Foreskin fibroblast (primary cell): ENCODE measurements at places on chromosomes 3 and 15.
A peak's percentile ranks its signal among the peaks of the same experiment; 100 is the strongest.

- no peak for DNase-seq
These were observed 437.7 kb downstream of the DIPK2A start for GRCh38 chr3:144409319-144409718.

GRCh38 chr15:99305761-99306505, 54.7 kb downstream of the LRRC28 start:
- peak; percentile 57 for DNase-seq

GRCh38 chr3:43838877-43839276, 148.1 kb downstream of the ABHD5 start:
- no peak for DNase-seq

GRCh38 chr15:68558318-68559305, 20.2 kb upstream of the CORO2B start:
- DNase-seq: no peak

DNA sequence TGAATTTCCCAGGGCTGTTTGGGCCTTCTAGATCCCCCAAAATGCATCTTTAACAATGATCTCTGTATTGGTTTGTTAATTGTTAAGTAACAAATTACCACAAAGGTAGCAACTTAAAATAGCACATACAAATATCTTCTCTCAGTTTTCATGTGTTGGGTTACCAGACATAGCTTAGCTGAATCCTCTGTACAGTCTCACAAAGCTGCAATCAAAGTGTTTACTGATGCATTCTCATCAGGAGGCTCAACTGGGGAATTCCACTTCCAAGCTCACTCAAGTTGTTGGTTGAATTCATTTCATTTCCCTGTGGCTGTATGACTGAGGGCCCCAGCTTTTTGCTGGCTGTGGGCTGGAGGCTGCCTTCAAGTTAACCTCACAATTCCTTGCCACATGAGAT, 297.6 kb downstream of the RPLP1 start:
- no peak for DNase-seq

DNA sequence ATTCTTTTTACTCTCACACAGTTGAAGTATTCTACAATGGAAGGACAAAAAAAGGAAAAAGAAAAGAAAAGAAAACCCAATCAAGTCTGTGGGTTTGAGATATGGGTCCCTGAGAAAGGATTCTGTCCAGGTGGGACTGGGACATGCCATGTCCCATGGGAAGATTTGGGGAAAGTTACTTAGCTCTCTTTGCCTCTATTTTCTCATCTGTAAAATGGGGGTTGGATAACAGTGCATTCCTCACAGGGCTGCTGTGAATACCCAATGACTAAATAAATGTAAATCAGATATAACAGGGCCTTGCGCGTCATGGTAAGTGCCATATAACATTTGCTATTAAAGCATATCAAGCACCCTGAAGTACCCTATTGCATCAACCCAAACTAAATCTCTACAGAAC, 105.7 kb downstream of the CPN2 start:
- DNase-seq: no peak

DNA sequence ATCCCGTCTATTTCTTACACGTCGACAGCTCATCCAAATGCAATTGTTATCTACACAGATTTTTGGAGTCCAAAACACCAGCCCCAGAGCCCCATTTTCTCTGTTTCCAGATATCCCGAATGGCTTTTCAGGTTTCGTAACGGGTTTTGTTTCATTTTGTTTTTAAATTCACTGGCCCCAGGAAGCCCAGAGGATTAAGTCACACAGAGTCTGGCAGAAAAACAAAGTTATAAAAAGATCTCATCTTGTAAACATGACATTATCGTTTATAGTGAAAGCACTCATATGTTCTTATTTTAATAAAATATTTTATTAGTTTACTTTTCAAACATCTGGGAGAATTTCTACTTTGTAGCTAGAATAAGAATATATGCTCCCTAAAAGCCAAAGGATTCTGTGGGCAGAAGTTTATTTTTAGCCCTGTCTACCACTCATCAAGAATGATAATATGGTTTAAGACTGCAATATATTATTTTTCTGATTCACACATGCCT, 149.3 kb upstream of the SLC2A2 start:
- DNase-seq: peak; percentile 58

DNA sequence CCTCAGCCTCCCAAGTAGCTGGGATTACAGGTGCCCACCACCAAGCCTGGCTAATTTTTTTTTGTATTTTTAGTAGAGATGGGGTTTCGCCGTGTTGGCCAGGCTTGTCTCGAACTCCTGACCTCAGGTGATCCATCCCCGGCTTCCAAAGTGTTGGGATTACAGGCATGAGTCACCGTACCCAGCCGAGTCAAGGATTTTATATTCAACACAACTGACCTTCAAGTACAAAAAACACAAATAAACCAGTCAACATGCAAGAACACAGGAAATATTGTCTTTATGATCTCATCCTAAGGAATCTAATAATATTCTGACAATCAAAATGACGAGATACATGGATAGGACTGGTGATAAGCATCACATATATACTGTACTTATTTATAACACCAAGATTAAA, 37.9 kb downstream of the TJP1 start:
- peak; percentile 21 for DNase-seq

- DNase-seq: no peak
These were observed 71.8 kb downstream of the MINDY2 start for GRCh38 chr15:58842713-58843396.

- peak; percentile 35 for DNase-seq
These were observed 13.7 kb upstream of the U2SURP start for GRCh38 chr3:142987707-142988106.

DNA sequence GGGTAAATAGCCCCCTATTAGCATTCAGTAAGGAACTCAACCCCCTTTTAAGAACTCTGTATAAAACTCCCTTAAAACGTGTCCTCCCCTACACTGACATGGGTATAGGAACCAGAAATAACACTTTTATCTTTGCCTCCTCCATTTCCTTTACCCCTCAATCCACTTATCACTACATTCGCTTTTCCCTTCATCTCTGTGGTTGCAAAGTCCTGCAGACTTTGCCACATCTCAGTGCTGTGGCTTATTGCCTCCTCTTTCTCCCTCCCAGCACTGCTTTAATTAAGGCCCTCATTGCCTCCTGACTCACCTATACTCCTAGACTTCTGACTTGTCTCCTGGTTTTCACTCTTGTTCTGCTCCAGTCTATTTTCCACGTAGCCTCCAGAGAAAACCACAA, 94.3 kb upstream of the GADL1 start:
- DNase-seq: no peak

DNA sequence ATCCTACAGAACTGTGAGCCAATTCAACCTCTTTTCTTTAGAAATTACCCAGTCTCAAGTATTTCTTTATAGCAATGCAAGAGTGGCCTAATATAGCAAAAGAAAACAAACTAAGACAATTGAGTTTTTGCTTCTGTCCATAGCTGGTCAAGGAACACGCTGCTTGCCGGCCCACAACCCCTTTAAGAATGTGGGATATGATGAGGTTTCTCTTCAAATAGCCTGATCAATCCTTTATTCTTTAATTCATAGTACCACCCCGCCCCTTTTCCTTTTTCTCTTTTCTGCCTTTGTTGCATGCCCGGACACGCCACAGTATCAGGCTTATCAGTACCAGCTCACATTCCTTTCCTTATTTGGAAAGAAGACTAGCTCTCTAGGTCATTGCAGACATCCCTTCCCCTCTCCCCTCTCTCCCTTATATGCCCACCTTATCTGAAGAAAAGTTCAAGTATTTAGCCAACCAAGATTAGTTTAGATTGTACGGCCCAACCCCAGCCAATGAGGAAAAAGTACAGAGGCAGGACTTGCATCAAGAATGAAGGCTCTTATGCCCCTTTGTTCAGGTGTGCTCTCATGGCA, 404.5 kb downstream of the OCA2 start:
- no peak for DNase-seq

DNA sequence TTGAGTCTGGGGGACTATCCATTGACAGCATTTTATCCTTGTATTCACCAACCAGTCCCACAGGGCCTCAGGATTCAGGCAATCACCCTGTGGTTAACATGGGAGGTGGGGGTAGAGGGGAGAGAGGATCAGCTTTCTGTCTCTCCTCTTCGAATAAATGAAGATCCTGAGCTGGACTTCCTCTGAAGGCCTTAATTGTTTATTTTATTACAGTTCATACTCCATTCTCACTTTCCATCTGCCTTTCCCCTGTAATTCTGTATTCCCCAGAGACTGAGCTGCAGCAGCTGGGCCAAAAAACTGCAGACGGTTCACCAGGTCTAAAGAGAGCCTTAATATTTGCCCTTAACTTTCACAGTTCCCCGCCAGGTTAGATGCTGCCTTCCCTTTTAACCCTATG, 11.9 kb downstream of the TAGLN3 start:
- DNase-seq: no peak

DNA sequence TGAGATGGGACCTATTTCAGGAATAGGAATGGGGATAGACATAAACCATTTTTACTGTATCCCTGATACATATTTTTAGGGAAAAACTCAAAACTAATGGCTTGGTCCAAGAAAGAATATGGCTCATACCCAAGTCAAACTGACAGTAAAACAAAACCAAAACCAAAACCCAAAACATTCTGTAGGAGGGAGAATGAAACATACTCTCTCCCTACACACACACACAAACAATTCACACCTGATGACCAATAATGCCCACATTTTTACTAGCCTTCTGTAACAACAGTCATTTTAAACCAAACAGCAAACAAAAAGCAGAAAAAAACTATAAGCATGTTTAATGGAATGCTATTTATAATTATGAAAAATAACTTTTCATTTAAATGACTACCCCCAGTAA, 74.9 kb downstream of the NBEAL2 start:
- DNase-seq: no peak

- no peak for DNase-seq
These were observed 32.8 kb upstream of the LEKR1 start for GRCh38 chr3:156793400-156793799.

DNA sequence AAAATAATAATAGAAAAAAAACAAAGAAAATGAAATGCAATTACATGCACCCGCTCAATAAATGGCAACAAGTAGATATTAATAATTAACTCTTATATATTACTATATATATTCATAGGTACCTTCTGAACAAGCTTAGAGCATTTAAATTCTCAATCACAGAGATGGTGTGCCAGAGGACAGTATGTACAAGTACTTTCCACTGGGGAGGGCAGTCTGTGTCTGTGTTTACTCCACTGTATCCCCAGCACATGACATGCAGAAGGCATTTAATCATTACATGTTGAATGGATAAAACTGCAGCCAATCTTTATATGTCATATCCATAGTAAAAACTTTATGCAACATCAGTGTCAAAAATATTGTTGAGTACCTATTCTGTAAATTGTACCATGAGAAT, 97.8 kb downstream of the UACA start:
- no peak for DNase-seq

- DNase-seq: peak; percentile 17
These were observed 627.1 kb downstream of the ROBO1 start for GRCh38 chr3:79140708-79141107.

DNA sequence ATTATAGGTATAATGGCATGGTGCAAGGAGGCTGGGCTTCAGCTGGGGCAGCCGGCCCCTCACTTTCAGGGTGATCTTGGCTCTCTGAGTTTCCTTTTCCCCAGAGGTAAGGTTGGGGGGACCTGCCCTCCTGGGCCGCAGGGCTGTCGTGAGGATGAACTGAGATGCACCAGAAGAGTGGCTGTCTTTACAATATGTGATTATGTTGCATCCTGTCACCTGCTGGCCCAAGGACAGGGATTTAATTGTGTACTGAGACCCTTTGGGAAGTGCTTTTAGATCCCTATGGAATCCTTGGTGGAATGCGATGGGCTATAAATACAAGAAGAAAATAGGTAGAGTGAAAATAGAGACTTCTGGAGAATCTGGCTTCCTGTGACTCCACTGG, 22.1 kb downstream of the ANAPC13 start:
- no peak for DNase-seq

DNA sequence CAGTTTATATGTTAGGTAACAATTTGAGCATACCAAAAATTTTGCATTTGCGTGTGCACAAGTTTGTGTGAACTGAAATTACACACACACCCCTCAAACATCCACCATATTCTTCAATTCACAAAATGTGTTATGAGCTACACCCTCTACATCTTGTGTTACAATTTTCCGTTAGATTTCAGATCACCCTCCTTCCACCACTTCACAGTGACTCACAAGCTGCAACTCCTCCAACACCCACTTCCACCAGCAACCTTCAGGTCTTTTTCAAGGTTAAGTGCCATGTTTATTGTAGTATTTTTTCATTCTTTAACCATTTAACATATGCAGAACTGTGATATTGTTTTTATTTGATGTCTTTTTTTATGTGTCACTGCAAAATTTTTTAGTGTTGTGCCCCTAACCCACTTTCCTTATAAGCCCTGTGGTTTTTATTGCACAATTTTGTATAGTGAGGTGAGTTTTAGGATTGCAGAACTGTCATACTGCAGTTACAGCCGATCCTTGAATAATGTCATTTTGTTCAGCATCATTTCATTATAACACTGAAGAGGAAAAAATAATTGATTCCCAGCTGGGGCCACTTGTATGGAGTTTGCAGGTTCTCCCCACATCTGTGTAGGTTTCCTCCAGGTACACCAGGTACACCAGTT, 148.9 kb downstream of the PLCL2 start:
- DNase-seq: peak; percentile 26

DNA sequence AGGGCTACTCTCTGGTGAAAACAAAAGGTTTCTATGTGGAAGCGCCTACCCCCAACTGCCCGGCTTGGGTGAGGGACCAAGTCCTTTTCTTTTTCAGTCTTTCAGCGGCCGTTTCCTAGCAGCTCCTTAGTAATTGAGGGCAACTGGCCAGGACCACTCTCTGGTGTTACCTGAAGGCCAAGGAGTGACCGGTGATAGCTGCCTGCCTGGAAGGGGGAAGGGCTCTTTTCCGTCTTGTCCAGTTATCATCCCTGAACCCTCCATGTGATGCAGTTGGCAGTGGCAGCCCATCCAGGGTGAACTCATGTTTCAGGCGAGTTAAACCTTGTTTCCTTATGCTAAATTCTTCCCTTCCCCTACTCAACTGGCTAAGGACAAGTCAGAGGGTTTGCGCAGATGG, 33.3 kb downstream of the RHCG start:
- no peak for DNase-seq

GRCh38 chr3:148158210-148158609, 539.5 kb upstream of the AGTR1 start:
- peak; percentile 84 for DNase-seq

- no peak for DNase-seq
These were observed 105.0 kb downstream of the MYLK start for GRCh38 chr3:123778991-123779622.

DNA sequence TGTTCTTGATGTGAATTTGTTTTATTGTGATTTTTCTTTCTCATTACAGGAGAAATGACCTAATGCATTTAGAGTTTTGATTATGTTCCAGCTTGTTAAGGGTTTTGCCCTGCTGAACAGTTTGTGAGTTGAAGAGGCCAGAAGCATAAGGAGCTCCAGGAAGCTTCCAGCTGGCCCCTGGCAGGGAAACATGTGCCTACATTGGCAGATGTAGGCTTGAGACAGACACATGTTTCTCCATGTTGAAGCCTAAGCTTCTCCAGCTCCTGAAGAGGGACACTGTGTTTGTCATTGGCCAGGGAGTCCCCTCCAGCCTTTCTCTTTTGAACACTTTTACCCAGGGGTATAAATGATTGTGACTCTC, 88.4 kb downstream of the ASB7 start:
- DNase-seq: no peak
